ENCODE measurements at places on chromosomes 16 and 17.
A peak's percentile ranks its signal among the peaks of the same experiment; 100 is the strongest.

GRCh38 chr16:51924744-51925143 lies 622.2 kb downstream of the TOX3 start:
- peak; percentile 2 for DNase-seq

DNA sequence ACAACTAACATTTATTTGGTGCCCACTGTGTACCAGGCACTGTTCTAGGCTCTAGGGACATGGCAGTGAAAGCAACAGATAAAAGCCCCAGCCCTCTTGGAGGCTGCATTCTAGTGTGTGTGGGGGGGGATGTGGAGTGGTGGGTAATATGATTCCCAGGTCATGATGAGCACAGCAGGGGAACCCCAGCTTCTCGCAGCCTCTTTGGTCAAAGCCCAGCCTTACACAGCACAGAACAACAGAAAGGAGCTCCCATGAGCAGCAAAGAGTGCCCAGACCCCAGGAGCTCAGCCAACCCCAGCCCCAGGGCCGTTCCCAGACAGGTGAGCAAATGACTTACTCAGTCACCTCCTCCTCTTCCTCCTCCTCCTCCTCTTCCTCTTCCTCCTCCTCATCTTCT lies 21.9 kb downstream of the CNGB1 start:
- DNase-seq, result no peak

DNA sequence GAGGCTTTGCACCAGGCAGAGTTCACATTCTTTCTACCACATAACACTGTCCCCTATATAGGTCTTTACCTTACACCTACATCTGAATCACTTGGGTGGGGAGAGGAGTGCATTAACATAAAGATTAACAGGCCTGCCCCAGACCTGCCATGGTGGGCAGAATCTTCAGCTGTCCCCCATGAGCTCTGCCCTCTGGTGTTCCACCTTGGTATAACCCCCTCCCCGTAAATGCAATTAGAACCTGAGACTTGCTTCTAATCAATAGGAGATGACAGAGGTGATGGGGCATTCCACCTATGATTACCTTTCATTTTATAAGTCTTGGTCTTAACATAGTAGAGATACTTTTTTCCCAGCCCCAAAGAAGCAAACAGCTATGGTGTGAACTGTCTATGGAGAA lies 20.4 kb upstream of the GRIN2A start:
- no peak for DNase-seq

- no peak for DNase-seq
Measured at GRCh38 chr17:9368631-9369030, 207.0 kb downstream of the STX8 start.

GRCh38 chr17:41976142-41976768 lies 9.7 kb downstream of the CNP start:
- DNase-seq, result no peak

DNA sequence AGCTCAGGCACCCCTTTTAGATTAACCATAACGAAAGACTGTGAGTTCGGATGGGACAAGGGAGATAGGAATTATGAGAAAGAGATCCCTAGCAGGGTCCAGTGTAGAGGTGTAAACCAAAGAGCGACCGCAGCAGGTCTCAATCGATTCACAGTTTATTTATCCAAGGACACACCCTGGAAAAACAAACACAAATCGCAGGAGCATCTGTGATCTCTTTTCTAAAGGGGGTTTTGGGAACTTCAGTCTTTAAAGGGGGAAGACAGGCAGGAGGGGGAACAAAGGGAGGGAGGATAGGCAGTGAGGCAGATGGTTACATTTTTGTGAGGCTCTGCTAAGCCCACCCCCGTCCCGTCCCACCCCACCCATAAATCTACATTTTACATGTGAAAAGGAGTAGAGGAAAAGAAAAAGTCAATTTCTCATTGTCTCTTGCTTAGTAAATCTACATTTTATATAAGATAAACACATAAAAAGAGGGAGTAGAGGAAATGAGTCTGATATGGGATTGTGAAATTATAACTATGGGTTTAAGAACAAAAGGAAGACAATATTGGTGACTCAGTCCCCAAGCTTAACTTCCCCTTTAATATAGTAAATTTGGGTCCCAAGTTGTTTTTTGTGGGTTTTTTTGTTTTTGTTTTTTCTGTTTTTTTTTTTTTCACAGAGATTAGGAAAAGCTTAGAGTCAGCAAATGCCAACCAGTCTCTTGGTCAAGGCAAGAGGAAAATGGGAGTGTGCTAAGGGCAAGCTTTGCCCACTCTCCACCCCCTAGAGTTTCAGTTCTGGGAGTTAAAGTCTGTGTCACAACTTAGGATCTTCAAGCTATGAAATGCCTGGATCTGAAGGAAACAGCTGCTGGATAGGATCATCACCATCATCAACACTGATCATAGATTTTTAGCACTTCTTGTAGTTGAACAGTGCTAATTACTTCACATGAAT lies 160.9 kb upstream of the CDH5 start:
- DNase-seq, result peak; percentile 7

DNA sequence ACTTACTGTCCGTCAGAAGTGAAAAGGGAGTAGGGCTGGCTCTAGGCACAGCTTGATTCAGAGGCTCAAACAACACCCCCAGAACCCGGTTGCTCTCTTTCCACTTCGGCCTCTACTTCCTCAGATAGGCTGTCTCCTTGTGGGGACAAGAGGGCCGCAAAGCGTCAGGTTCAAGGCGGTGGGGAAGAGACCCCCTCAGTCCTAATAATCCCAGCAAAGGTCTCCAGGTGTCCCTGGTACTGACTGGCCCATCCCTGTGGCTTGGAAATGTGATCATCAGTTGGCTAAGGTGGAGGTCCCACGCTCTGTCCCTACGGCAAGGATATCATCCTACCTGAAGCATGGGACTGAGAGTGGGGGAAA lies 26.0 kb downstream of the NGFR start:
- no peak for DNase-seq

- peak; percentile 60 for DNase-seq
Measured at GRCh38 chr17:75516619-75517296, 430 bp downstream of the TSEN54 start.

DNA sequence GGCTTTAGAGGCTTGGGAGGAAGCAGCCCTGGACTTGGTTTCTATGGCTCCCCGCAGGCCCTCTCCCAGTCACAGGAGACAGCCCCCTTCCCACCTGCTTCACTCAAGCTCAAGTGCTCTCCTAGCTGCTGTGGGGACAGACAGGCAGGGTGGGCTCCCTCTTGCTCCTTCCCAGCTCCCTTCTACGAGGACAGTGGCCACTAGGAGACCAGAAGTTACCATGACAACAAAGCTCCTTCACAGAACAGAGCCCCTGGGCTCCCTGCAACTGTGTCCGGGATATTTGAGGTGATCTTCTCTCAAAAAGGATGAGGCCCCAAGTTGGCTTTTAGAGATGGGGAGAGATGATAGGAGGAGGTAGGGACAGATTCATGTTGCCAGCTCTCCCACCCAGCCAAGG lies 116.3 kb downstream of the AMFR start:
- DNase-seq, result no peak

DNA sequence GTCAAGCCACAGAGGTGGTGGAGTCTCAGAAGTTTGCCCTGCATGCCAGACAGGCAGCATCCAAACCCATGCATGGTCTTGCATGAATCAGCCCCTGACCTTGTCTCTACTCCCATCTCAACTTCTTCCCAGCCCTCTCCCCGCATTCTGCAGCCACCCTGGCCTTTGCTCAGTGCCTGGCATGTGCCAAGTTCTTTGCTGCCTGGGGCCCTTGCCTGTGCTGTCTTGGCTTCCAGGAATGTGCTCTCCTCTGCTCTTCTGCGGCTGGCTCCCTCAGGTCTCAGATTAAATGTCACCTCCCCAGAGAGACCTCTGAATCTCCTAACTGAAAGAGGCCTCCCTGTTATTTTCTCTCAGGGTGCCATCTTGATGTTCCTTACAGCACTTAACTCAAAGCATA lies 17.6 kb downstream of the DRC3 start:
- no peak for DNase-seq

- no peak for DNase-seq
Measured at GRCh38 chr17:39365242-39365641, 36.2 kb downstream of the FBXL20 start.

- no peak for DNase-seq
Measured at GRCh38 chr16:85227084-85227945, 115.0 kb upstream of the CIBAR2 start.

- DNase-seq, result no peak
Measured at GRCh38 chr17:48546137-48546923, 1.4 kb upstream of the HOXB2 start.

GRCh38 chr16:27983244-27983643 lies 80.3 kb downstream of the GSG1L start:
- DNase-seq, result no peak

DNA sequence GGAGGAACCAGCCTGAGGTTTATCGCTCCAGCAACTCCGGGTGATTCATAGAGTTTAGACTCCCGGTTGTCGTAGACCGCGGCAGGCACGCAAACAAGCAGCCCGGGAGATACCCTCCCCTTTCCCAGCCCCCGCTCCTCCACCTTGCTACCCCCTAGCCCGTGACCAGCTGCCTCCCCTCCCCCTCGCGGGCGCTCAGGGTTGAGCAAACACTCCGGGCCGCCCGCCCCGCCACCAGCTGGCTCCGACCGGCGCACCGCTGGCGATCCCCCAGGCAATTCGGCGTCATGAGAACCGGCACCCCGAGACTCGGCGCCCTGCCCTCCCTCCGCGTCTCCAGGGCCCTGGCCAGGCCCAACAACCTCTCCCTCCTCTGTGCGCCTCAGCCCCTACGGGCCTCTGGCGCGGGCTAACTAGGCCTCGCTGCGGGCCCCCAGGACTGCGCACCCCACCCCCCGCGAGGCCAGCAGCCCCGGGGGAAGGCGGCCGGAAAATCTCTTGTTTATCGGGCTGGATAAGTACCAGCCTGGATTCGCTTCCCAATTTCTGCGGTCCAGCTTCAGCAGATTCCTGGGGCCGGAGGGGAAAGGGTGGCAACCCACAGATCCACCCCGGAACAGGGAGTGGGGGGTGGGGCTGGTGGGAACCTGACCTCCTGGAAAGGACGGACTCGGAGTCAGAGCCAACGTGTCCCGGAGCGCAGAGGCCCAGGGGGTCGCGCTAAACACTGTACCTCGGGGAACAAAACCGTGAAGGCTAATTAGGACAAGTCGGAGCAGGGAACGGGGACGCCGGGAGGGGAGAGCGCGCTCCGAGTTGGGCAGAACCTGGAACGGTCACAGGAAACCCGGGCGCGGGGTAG lies 951 bp upstream of the GPRC5C start:
- DNase-seq, result peak; percentile 49

GRCh38 chr17:72580321-72581127 lies 459.7 kb downstream of the SOX9 start:
- peak; percentile 98 for DNase-seq

- no peak for DNase-seq
Measured at GRCh38 chr17:69348429-69348828, 21.5 kb upstream of the ABCA5 start.

- DNase-seq, result no peak
Measured at GRCh38 chr17:45031231-45032173, 19.9 kb downstream of the DCAKD start.

DNA sequence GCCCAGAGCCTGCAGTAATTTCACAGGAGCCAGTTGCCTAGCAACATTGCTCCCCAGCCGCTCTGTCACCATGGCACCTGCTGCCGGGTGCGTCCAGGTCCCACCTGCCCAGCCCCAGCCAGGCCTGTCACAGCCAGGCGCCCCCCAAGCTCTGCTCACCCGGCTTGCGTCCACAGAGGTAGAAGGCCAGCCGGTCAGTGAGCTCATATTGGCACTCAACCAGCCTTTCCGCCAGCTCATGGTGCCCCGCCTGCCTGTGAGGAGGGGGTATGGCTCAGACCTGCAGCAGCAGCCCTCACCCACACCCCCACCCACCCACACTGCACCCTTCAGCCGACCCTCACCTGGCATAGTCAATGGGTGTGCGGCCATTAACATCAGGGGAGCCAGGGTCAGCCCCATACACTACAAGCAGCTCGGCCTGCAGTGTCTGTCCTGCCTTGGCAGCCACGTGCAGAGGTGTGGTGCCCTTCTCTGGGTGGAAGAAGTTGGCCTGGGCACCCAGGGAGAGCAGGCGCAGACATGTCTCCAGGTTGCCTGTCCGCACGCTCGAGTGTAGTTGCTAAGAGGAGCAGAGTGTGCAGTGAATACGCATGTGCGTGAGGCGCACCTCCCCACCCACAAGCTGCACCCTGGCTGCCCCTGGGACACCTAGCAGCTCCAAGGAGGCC lies 7.7 kb downstream of the GIT1 start:
- peak; percentile 20 for DNase-seq

DNA sequence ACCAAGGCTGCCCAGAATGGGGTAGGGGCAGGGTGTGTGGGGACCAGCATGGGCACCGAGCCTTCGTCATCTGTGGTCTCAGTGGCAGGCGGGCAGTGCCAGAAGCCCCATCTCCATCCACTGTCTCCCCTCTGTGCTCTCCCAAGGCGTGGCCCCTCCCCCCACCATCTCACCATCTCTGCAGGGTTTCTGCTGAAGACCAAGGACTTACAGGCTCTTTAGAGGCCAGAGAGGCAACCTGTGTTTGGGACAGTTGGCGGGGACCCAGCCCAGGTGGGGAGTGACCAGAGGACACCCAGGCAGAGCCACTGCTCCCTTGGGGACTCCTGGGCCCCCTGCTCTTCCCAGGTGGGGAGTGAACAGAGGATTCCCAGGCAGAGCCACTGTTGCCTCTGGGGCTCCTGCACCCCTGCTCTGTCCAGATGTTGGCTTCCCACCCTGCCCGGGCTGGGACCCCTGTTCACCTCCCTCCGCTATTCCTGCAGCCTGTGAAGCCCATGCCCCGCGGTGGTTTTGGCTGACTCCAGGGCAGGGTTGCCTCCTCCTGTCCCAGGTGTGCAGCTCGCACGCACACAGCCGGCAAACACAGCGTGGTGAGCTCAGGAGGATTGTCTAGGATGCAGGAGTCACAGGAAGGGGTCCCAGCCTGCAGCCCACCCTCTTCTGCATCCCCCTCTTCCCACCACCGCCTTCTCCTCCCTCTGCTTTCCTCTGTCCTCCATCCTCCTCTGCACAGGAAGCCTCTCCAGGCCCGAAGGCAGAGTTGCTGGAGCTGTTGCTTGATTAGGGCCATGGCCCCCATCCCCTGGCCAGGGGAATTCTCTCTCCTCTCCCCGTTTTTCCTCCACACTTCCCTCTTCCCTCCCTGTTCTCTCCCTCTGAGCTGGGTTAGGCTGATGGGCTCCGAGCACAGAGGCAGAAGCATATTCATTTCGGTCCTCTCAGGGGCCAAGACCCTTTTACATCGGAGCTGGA lies 45.0 kb downstream of the SLC7A5 start:
- DNase-seq, result no peak

DNA sequence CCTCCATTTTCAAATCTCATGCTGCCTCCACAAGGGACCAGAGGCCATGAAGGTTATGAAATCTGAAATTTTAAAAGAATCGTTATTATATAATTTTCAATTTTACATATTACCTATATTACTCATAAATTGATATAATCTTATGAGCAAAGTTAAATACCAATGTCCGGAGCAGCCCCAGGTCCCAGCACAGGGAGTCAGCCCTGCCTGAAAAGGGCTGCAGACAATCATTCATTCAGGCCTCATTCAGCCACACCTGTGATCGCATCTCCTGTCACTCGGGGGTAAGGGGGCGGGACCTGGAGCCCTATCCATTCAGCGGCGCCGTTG lies 172.5 kb downstream of the AHSP start:
- no peak for DNase-seq

DNA sequence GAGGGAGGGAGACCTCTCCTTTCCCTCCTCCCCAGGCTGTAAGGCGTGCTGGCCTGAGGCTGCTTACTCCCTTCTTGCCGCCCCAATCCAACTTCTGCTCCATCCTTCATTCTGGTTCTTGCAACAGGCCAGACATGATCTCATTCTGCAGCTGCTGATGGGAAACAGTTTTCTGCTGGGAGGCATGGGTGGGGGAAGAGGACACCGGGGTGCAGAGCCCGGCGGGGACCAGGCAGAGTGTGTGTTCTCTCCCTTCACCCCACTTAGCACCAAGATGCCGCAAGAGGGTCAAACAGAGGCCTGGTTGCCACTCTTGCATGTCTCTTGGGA lies 1.4 kb downstream of the SARM1 start:
- DNase-seq, result peak; percentile 10
